ENCODE measurements at places on chromosomes 12 and 14.

DNA sequence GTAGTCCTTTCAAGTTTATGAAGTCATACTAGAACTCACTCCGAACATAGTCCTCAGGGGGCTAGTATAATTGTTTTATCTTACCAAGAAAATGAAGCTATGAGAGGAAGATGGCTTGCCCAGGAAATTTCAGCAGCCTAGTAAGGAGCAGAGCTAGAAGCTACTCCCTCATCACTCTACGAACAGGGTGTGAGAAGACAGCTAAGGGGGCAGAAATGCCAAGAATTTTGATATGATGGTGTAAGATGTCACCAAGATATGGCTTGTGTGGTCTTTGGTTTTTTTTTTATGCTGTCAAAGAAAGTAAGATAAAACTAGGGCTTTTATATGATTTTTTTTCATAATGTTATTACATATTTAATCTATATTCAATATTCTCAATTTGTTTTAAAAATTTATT is 47.6 kb downstream of the PRICKLE1 start:
- no peak for DNase-seq

- DNase-seq: no peak
Observed at GRCh38 chr12:105219261-105220028, 16.5 kb downstream of the APPL2 start.

DNA sequence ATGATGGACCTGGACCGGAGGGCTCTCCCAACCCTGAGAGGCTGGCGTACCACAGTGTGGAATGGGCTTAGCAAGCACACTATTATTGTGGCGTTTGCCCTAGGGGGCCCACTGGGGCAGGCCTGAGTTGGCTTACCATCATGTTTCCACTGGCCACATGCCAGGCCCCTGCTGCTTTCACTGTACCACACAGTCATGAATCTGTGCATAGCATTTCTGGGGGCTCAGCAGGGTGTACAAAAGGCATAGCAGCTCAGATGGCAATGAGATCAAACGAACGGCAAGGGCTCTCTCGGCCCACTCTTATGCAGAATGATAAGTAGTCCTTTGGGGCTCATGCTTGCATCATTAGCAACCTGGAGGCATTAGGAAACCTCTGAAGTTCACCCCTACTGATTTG is 137.0 kb upstream of the HIF1A start:
- no peak for DNase-seq

- DNase-seq: no peak
Observed at GRCh38 chr12:124499190-124499753, 68.1 kb downstream of the NCOR2 start.

GRCh38 chr14:98122527-98122926 is 1149.5 kb downstream of the BCL11B start:
- no peak for DNase-seq

GRCh38 chr14:58770491-58770982 is 132.8 kb downstream of the DACT1 start:
- no peak for DNase-seq

DNA sequence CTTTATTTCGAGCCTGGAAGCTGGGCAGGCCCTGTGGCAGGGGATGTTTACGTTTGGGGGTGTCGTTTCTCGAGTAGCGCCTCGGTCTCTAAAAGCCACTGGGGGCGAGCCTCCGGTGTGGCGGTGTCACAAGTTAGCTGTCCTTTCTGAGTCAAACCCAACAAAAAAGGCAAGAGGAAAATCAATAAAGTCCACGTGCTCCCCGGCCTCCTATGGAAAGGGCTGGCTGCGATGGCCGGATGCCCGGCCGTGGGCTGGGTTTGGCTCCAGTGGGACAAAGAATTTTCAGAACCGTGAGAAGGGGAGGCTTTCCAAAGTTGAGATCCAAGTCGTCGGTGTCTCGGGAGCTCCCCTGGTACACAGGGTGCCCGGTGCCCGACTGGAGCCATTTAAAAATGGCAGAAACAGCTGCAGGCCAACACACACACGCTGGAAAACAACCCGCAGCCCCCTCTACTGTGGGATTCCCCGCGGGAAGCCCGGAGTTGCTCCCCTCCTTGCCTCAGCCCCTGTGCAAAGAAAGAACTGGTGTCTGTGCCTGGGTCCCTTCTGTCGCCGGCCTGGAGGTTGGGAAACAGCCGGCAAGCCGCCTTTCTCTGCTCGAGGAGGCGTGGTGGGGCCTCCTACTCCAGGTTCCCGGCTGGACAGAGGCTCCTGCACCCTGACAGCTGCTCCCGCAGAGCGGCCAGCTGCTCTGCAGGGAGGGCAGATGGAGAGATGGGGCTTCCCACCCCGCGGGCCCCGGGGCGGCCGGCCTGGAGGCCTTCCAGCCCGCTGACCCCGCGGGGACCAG is 1.9 kb downstream of the BCL7A start:
- no peak for DNase-seq

DNA sequence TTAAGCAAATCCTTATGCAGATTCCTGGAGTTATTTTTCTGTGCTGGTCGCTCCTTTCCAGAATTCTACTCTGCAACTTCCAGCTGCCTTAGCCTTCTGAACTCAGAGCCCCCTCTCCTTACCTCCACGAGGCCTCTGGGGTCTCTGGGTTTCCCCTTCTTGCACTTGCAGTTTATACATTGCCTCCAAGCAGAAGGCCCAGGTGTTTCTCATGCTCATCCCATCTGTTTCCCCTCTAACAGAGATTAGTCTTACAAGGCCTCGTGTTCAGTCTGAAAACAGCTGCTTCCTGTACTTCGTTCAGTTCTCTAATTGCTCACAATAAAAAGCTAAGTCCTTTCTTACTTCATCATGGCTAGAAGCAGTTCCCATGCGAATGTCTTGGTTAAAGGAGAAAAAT is 134.4 kb upstream of the FGD4 start:
- no peak for DNase-seq

DNA sequence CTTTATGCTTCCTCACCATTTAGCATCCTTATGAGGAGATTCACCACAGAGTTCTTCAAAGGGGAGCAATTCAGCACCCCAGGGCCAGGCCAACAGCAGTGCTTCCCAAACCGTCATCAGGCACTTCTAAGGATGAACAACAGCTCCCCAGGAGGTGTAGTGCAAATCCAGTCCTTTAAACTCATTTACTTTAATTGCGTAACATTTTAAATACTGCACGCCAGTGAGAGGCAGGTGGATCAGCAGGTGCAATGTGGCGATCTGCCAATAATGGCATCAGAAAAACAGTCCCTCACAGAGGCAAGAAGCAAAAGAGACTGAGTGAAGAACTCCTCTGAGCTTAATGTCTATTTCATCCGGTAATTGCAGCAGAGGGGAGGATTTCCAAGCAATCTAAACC is 770.9 kb upstream of the FOXG1 start:
- no peak for DNase-seq

DNA sequence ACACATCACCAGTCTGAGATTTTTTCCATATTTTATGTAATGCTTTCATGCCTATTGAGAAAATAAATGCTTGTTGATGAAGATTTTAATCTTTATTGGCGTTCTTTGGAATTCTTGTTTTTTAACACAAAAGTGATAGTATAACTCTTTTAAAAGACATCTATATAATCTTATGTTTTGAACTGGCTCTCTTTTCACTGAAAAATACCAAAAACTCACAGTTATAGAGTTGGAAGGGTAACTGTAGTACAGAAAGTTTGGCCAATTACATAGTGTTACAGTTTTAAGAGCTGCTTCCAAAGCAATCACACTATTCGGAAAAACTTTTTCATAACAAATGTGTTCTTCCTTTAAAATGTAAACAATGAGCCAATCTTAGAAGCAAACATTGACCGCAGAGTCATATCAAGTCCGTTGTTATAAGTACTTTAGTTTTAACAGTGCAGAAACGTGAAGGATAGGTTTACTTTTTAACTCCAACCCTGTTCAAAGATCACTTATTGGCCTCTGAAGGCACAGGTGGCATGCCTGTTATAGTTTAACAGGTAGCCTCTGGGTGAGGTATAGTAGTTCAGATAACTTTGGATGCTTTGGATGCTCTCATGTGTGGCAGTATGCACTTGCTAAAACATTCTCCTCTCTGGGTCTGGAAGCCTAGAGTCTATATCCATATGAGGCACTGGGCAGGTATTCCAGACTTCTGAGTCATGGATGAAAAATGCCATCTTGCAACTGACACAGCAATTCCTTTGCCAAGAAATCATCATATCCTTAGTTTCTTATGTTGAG is 12.1 kb upstream of the NTN4 start:
- no peak for DNase-seq

DNA sequence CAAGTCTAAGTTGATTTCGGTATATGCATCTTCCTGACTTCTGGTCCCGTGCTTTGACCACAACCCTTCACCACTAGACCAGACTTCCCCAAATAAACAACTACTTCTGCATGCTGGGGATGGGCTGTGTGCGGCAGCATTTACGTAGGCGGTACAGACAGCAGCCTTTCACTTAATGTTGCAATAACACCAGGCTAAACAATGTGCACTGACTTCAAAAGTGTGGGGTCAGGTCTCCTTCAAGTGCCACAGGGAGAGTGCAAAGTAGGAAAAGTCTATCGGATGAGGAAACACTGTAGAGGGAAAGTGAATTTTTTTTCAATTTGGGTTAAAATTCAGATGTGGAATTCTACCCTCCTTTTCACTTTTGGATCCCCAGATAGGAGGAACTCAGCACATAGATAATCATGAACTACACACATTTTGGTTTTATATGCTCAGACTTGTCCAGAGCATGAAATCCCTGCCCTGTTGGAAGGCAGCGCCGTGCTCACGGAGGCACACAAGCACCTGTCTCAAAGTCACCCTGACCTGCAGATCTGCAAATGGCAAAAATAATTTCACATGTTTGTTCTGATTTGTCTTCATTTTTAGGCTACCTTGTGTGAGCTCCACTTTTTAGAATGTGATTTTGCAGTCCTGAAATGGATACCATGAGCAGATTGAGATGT is 3.6 kb upstream of the FOS start:
- no peak for DNase-seq

DNA sequence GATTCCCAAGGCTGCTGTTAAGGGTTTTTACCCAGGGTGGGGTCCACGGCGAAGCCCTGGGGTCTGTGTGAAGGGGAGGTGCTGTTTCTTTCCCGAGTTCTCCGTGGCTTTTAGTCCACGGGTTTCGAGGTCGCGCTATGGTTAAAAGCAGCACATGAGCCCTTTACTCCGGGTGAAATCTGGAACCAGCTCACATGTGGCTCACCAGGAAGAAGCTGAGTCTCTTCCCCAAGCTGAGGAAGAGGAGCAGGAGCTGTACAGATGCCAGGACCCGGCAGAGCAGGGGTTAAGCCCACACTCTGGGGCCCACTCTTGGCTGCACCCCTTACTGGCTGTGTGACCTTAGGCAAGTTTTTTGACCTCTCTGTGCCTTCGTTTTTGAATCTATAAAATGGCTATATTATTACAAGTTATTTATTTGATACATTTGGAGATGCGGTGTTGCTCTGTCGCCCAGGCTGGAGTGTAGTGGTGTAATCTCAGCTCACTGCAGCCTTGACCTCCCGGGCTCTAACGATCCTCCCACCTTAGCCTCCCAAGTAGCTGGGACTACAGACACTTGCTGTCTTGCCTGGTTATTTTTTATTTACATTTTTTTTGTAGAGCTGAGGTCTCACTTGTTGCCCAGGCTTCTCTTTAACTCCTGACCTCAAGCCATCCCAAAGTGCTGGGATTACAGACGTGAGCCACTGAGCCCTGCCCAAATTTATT is 266.3 kb downstream of the AACS start:
- DNase-seq: no peak

GRCh38 chr14:104126753-104127152 is 11.6 kb upstream of the KIF26A start:
- no peak for DNase-seq

GRCh38 chr12:93773122-93773871 is 96.1 kb downstream of the CRADD start:
- peak; percentile 32 for DNase-seq

- DNase-seq: no peak
Observed at GRCh38 chr12:48070731-48071130, 35.1 kb downstream of the SENP1 start.

DNA sequence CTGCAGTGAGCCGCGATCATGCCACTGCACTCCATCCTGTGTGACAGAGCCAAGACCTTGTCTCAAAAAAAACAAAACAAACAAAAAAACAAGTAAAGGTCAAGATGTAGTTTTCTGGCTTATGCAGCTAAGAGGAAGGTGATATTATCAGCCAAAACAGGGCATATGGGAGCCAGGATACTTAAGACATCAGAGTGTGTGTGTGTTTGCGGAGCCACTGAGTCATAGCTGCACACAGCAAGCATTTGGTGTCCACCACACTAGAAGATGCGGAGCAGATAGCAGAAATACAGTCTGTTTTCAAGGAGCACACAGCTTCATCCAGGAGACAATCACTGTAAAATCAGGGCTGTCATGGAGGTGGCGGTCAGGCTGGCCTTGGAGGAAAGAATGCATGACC is 72.6 kb upstream of the REP15 start:
- no peak for DNase-seq

DNA sequence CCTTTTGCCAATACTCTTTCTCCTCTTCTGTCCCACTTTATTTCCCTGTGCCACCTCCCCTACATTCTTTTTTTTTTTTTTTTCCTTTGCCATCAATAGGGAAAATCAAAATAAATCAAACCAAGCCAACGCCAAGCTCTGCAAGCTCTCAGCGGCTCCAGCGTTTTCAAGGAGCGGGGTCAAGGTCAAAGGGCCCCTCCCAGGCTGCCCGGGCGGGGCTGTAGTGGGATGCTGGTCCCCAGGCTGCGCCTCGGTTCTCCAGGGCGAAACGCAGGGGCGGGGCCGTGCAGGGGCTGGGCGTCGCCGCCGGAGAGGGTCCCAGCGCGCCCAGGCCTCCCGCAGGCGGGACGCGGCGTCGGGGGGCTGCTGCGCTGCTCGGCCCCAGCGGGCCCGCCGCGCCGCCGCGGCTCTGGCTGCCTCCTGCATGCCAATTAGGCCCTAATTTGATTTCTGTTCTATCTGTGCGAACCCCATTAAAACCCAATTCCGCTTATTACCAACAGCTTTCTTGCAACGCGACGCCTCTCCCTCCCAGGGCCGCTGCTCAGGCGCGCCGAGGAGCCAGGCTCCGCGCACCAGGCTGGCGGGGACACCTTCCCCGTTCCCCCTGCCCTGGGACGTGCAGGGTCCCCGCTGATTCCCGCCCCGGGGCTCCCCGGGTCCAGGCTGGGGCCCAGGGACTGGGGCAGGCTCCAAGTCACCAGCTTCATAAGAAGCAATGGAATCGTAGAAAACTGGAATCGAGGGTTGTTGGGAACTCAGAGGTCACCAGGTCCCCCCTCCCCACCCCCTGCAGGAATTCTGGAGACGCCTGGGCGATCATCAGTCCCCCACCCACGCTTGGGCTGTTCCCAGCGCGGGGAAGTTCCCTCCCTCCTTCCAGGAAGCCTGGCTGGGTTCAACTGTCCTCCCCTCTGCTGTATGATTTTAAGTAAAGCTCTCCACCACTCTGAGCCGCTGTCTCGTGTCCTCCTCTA is 50.7 kb upstream of the MAP1LC3B2 start:
- no peak for DNase-seq

DNA sequence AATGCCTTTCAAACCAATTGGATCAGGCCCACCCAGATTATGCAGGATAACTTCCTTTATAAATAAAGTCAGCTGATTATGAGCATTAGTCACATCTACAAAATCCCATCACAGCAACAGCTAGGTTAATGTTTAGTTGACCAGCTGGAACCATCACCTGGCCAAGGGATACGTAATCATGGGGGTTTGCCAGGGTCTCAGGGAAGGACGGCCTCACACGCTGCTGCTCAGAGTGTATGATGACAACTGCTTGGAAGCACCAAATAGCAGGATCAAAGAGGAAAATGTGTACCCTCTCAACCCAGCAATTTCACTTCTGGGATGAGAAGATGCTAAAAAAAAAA is 162.6 kb downstream of the SLC15A4 start:
- DNase-seq: no peak

GRCh38 chr12:13358391-13358905 is 161.9 kb downstream of the EMP1 start:
- no peak for DNase-seq

Data from stimulated activated CD8-positive, alpha-beta memory T cell treated with anti-CD3 and anti-CD28 coated beads, Interleukin-4, amount 100 ng/mL, for 4 hours (primary cell).